MM.1S (cell line): ENCODE measurements at places on chromosomes 7 and 10.
A peak's percentile ranks its signal among the peaks of the same experiment; 100 is the strongest.

- no peak for DNase-seq
These were observed 84.9 kb upstream of the AGK start for GRCh38 chr7:141466151-141466904.

DNA sequence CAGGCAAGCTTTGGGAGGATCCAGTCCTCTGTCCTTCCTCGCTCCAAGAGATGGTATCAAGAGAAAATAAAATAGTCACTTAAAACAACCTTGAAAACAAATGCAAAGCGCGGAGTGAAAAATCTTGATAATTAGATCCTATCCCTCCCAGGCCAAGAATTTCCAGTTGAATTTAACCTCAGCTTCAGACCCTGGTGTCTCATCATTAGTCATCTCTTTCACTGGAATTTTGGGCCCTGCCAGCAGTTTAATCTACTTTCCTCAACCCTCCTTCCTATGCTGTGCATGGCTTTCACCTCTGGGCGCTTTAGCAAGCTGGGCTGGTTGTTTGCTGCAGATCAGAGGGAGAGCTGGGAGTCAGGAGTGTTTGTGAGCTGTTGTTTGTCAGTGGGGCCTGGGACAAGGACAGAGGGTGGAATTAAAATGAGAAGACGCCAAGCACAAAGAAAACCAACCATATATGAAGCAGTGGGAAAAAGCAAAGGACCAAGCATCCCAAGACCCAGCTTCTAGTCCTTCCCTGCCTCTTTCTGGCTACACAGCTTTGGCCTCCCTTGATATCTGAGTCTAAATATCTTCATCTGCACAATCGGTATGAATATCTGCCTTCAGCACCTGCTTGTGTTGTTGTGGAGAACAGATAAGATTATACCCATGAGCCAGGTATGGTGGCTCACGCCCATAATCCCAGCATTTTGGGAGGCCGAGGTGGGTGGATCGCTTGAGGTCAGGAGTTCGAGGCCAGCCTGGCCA is 13.5 kb downstream of the MYOF start:
- no peak for DNase-seq

DNA sequence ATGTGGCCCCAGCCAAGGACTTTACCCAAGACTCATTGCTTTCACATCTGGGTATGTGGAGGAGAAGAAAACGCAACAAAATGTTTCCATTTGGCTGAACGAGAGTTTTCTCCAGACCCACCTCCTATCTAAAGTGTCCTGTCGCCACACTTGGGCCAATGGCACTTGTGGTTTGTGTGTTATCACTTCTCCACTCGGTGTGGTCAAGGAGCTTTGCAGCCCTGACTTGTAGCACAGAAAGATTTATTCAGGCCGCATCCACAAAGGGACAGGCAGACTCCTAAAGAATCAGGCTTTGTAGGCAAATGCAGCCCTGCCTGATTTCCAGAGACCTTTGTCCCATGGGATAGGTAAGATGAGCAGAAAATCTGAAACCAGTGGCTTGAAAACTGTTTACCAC is 12.8 kb upstream of the LRRC4 start:
- peak; percentile 37 for DNase-seq

DNA sequence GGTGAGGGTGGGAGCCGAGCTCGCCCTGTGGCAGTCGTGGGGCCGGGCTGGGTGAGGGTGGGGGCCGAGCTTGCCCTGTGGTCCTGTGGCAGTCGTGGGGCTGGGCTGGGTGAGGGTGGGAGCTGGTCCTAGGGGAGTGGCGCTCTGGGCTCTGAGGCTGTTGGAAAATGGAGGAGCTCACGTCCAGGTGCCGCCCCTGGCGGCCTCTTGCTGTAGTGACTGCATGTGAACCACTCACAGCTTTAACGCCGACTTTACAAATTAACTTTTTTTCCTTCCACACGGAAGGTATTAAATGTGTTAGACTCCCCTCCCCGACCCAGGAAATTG is 312.6 kb downstream of the WDR37 start:
- no peak for DNase-seq

DNA sequence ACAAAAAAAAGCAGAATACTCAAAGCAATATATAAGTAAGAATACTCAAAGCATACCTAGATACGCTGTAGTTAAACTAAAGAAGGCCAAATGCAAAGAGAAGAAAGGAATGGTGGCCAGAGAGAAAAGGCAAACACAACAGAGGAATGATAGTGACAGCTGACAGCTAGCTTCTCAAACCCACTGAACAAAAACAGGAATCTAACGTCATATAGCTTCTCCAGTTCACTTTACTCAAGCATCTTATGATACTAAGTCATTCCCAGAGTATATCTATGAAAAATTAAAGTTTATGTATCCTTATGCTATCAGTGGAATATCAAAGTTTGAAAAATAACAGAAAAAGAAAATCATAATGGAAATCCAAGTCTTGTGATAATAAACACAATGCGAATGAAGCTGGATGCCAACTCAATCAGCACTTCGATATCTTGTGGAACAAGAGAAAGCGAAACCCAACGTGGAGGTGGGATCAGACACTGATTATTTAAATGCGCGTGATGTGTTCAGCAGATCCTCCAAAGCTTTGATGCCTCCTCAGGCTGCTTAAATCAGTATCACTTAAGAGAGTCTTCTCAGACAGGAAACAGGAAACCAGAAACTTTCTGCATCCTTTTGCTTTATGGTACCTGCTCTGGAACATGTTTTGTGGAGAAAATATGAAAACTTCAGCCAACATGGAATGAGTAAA is 102.8 kb downstream of the PIP4K2A start:
- DNase-seq, result peak; percentile 61

DNA sequence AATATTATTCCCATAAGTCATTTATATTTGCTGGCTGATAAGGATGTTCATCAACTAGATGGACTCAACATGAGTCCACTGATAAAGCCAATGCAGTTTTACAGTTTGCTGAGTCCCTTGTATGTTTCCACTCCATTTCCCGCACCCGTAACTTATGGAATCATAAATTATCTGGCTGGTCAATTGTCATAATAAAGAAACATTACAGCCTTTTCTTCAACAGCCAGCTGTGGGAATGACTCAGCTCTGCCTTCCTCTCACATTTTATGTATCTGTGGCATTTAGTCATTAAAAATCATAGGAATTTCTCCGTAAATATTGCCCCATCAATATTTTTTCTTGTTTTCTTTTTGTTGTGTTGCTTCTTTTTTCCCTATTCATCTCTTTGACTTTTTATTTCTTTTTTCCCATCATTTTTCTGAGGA is 22.3 kb upstream of the TMEM26 start:
- DNase-seq, result no peak

DNA sequence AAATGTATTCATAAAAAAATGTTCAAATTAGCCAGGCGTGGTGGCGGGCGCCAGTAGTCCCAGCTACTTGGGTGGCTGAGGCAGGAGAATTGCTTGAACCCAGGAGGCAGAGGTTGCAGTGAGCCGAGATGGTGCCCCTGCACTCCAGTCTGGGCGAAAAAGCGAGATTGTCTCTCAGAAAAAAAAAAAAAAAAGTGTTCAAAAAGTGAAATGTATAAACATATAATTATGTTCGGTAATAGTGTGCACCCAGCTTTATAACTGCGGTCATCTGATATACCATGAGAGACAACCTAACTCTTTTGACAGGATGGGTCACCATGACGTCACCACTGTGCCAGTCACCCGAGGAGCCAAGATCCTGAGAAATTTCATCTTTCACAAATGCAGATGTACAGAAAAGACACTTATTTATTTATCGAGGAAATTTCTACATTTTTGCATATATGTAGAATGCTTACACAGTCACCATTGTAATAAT is 594 bp upstream of the RP9 start:
- DNase-seq, result no peak

GRCh38 chr10:123991611-123992570 is 100.3 kb upstream of the CPXM2 start:
- DNase-seq, result no peak
